ENCODE measurements at places on chromosomes 3 and 15. TPM values are rescaled to one million over a fixed set of nuclear protein-coding genes. Genes with fewer than 3 reads are reported as not detected.

- DNase-seq, result no peak
Measured at GRCh38 chr3:169515132-169515531, 148.4 kb downstream of the MECOM start.

DNA sequence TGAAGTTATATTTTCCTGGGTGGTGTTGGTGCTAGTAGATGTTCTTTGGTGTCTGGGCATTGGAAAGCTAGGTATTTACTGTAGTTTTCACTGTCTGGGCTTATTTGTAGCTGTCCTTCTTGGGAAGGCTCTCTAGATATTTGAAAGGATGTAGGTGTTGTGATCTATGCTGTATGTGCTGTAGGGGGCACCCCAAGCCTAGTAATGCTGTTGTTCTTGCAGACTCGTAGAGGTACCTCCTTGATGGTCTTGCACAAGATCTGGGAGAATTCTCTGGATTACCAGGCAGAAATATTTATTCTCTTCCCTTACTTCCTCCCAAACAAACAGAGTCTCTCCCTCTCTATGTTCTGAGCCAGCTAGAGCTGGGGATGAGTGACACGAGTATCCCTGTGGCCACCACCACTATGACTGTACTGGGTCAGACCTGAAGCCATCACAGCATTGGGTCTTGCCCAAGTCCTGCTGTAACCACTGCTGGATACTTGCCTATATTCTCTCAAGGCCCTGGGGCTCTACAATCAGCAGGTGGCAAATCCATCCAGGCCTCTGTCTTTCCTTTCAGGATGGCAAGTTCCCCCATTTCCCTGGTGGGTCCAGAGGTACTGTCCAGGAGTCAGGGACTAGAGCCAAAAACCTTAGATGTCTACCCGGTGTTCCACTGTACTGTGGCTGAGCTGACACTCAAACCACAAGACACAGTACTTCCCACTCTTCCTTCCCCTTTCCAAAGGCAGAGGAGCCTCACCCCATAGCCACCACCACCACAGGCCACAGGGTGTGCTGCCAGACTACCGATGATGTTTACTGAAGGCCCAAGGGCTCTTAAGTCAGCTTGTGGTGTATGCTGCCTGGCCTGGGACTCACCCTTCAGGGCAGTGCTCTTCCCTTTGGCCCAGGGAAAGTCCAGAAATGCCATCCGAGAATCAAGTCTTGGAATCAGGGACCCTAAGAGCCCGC lies 195.2 kb upstream of the DPPA4 start:
- DNase-seq, result peak; percentile 33

Gene GUCA1C
- polyA plus RNA-seq, result not detected

Gene SOX2
- polyA plus RNA-seq, result 0.18 TPM

GRCh38 chr3:128083980-128084674 lies 31.9 kb downstream of the SEC61A1 start:
- no peak for DNase-seq

DNA sequence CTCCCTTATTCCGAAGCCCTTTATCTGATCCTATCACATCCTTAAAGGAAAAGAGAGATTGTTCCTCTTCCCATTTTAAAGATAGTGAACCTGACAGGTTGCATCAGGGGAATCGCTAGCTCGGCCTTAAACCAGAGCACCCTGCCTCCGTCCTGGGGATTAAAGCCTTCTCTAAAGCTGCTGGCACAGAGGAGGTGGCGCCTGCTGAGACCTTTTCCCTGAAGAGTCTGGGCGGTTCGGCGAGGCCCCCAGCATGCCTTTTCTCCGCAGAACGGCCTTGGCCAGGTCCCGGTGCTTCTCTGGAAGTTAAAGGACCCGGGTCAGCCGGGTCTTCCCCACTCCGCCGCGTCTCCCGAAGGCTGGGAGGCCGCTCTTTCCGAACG lies 593 bp downstream of the FAM219B start:
- no peak for DNase-seq

GRCh38 chr3:69122403-69122802 lies at the start of gene LMOD3:
Gene LMOD3 (minus strand): TSS chr3:69122595. CDS start chr3:69122386, 209 bp downstream.
- peak; percentile 54 for DNase-seq

DNA sequence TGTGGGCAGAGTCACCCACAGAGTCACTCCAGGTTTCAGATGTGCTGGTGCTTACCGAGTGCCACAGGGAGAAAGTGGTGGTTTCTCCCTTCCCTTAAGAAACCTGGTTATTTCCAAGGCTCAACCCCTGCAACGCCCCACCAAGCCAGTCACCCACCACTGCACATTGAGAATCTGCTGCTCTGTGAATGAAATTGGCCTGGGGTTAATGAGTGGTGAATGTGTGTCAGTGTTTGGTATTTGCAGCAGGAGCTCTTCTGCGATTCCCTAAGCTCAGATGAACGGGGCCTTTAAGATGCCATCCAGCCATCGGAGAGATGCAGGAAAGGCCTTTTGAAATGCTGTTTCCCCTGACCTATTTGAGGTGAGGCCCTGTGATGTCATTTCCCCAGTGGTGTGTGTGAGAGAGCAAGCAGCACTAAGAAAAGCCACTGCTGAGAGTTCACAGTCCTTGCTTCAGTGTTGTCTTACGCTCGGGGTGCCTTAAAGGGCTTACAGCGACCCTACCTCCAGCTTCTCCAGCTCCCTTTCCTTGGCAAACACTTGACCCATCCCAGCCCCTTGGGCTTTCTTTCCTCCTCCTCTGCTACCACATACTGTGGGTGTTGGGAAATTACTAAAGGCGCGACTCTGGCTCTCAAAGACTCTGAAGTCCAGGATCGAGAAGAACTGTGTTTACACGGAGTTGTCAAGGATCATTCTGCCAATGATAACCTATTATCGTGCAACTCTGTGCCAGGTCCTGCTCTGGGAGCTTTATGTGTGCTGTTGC lies 68.9 kb downstream of the SMAD3 start:
- no peak for DNase-seq

DNA sequence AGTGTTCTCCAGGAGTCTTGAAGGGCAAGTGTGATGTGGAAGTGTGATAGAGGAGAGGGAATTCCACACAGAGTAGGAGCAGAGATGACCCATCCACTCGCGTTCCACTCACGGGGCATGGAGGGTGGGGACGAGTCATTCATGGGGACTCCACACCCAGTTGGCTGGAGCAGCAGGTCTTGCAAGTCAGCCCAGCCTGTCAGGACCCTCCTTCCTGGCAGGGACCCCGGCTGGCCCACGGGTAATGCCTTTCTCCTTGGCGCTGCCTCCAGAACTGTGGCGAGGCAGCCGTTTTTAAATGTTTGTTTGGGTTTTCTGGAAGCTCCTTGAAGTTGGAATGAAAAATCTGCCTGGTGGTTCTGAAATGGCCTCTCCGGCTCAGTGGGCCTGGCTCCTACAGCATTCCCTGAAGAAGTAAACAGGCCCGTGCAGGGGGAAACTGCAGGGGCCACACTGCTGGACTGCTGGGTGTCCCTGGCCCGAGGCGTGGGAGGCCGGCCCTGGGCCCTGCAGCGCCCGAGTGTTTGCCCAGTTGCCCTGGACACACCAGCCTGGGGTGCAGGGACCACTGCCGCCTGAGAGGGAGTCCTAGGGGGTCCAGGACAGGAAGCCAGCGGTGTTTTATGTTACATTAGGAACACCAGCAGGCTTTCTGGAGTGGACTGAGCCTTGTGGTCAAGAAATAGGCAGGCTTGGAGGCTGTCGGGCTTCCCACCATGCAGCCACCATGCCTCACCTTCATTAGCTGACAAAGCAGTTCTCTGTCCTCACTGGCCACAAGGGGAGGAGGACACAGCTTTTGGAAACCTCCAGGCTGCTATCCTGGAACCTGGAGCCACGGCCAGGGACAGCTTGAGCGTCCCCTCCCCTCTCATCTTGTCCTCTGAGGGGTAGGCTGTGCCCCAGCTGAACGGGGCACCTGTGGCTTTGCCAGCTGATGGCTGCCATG lies 61.3 kb downstream of the CEMIP start:
- DNase-seq, result no peak

- DNase-seq, result no peak
Measured at GRCh38 chr3:71152892-71153265, 430.6 kb downstream of the FOXP1 start.

DNA sequence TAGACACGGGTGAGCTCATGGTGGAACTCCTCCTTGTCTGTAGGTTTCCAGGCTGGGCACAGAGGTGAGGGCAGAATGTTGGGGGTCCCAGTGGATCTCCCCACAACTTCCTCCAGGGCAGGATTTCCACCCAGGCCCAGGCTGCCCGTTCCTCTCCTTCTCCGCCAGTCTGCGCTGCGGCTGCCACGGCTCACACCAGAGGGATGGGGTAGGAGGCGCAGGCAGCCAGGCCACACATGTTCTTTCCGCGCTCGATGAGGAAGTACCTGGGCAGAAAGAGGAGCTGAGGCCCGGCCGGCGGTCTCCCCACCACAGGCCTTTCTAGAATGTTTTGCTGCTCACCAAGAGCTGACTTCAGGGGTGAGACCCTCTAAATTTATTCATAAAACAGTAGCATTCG lies 22.9 kb downstream of the CTSH start:
- no peak for DNase-seq

Gene C3orf70
- polyA plus RNA-seq, result 3.5 TPM

GRCh38 chr3:14841836-14842235 lies 23.1 kb downstream of the FGD5 start:
- no peak for DNase-seq

Gene P2RY1
- polyA plus RNA-seq, result 4.1 TPM

DNA sequence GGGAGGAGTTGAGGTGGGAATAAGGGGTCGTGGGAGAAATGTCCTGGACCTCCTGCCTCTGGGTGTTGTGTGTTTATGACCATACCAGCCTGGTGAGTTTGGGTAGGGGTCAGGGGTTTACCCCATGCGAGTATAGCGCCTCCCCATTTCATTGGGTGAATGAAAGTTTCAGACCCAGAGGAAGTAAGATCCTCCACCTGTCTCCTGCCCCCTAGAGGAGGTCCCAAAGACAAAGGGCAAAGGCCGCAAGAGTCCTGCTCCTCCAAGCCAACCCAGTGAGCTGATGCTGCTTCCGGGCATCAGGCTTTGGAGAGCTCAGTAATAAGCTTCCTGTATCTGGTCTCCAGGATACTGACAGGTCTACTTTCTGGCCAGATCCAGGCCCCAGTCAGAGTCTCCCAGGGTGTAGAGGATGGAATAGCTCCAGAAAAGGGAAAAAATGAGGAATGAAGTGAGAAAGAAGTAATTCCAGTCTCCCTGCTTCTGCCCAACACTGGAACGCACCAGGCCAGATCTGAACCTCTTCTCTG lies 6.4 kb upstream of the TBC1D21 start:
- no peak for DNase-seq

DNA sequence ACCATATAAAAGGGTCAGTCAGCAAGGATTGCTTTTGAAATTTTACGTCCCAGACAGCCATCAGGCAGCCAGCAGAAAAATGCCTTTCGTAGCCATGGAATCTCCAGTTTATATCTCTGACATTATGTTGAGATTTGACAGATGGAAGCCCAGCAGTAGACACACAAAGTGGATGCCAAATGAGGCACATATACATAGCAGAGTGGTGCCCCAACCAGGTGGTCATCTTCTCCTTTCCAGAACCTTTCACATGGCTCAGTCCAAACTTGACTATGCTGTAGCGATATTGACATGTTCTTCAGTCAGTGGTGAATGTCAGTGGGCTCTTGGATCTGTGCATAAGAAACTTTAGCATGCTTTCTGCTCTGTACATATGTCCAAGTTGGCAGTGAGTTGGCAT lies 123.3 kb upstream of the GBE1 start:
- DNase-seq, result no peak

DNA sequence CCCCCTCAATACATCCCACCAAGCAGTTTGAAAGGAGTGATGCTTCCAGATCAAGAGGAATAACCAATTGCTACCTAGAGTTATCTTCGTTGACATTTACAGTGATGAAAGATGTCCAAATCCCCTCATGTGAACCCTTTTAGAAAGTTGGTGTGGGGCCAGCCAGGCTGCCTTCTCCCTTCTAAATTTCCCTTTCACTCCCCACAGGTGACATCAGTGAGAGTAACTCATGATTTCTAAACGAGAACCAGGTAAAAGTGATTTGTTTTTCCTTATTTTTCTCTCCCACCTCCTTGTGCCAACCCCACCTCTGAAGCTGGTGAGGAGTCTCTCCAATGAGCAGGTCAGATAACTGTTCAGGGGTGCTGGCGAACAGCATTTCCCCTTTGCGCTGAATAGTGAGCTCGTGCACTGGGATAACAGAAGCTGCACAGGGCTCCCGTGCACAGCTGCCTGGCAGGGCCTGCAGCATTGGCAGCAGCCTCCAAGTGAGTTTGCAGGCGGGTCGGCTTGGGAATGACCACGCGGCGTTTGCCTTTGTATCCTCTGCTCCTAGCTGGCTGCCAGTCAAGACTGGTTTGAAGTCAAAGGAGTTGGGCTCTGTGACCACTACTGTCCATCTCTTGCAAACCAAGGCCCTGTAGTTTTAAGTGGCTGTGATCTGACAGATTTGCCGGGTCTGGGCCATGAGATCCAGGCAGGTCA lies 70.2 kb upstream of the CORO2B start:
- no peak for DNase-seq

GRCh38 chr15:75034615-75035014 lies 11.2 kb downstream of the PPCDC start:
- DNase-seq, result no peak

- DNase-seq, result no peak
Measured at GRCh38 chr3:102736975-102737304, 302.1 kb downstream of the ZPLD1 start.

- no peak for DNase-seq
Measured at GRCh38 chr15:39657668-39658067, 76.8 kb downstream of the THBS1 start.

DNA sequence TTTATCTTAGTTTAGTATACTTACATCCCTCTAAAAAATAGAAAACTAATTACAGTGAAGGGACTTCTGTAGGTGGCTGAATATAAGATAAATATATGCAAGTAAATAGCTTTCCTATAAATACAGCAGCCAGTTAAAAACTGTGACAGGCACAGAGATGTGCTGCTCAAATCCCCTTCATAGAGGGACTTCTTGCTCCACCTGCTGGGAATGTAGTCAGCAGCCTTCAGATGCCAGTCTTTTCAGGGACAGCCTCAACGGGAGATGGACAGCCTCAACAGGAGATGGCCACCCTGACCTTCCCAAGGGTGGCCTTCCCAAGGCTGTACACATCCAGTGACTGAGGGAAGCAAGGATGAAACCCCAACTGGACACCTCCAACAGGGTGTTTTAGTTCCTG lies 15.7 kb upstream of the PRR23E start:
- no peak for DNase-seq

Gene BNC1
- polyA plus RNA-seq, result 2.2 TPM

DNA sequence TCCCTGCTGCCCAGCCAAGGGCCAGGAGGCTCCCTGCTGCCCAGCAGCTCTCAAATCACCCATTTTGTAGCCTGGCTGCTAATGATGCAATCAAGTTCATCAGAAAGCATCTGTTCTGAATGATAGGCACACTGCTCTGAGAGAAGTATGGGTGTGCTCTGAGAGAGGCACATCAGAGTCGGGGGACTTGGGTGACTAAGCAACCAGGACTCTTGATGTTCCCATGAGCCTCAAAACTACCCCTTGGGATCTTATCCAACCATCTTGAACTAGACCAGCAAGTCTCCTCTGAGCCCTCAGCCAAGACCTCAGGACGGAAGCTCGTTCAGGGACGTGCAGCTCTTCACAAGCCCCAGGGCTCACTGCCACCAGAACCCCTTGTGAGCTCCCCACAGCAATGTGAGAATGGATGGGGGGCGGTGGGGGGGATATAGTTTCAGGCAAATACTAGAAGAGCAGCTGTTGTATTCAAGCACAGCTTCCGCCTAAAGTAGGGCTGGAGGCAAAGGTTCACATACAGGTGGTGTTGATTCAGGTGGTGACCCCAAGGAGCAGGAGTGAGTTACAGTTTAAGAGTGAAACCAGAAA lies 52.2 kb upstream of the HES1 start:
- DNase-seq, result no peak
